ENCODE measurements at places on chromosomes 5 and 9. TPM values are rescaled to one million over a fixed set of nuclear protein-coding genes. Genes with fewer than 3 reads are reported as not detected.

GRCh38 chr9:72203205-72203803 is 54.1 kb downstream of the GDA start:
- DNase-seq: no peak

The EQTN gene
- 0.58 TPM for total RNA-seq

GRCh38 chr5:5522336-5522735 is 99.9 kb downstream of the ICE1 start:
- DNase-seq: no peak

- no peak for DNase-seq
These were observed 147.0 kb upstream of the RASA1 start for GRCh38 chr5:87120518-87121303.

DNA sequence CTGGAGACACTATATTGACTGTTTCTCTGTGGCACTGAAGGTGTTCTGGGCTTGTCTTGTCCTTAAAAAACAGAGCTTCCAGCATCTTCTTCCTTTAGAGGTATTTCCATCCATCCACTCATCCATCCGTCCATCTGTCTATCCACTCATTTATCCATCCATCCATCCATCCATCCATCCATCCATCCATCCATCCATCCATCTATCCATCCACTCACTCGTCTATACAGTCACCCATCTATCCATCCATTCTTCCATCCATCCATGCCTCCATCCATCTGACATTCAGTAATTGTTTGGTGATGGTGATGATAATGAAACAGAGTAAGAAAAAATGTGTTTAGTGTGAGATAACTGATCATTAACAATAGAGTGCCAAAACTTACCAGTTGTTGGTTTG is 334.8 kb downstream of the NSG2 start:
- no peak for DNase-seq

DNA sequence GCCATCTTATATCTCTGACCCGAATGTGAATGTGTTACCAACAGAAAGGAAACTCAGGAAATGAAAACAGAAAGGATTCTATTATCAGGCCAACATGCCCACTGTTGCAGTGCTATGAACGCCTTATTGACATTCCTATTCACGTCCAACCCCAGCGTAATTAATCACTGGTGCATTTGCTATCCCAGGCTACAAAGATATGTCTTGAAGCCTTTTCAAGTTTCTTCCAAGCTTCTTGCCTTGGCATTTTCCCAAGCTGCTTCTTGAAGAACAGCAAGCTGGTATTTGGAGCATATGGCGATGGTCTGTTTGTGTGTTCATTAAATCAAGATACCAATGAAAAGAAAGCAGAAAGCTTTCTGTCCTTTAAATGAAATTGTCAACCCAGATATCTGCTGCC is 579.2 kb upstream of the ZNF462 start:
- no peak for DNase-seq

GRCh38 chr5:178261666-178262600 is 29.3 kb upstream of the PHYKPL start:
- no peak for DNase-seq

The FOXD1 gene
- total RNA-seq: 9.9 TPM

DNA sequence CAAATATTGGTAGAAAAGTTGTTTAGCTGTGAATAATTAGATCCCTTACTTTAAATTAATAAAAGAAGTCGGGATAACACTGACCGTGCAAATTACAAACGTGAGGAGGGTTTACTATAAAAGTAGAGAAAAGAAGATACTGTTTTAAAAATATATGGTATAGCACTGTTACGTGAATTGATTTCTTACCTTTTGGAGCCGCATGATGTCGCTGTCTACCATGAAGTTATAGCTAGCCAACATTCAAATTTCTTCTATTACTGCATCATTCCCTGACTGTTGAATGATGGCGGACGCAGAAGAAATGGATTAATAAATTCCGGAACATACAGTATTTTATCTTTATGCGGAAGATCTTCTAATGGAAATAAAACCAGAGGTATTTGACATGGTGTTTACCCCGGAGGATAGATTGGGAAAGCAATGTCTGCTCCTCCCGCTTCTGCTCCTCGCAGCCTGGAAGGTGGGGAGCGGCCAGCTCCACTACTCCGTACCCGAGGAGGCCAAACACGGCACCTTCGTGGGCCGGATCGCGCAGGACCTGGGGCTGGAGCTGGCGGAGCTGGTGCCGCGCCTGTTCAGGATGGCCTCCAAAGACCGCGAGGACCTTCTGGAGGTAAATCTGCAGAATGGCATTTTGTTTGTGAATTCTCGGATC is at the start of gene PCDHA6:
TSS of gene PCDHA6 (plus strand) at position 257 of the 658 bp plus-strand sequence. CDS start at position 389, 132 bp downstream.
- no peak for DNase-seq

The KIF12 gene
- total RNA-seq: not detected

- DNase-seq: no peak
These were observed 971 bp downstream of the PHYKPL start for GRCh38 chr5:178231539-178232123.

GRCh38 chr9:114143234-114143633 is 12.1 kb upstream of the COL27A1 start:
- no peak for DNase-seq

GRCh38 chr5:167947306-167947705 is 344.1 kb upstream of the WWC1 start:
- no peak for DNase-seq

DNA sequence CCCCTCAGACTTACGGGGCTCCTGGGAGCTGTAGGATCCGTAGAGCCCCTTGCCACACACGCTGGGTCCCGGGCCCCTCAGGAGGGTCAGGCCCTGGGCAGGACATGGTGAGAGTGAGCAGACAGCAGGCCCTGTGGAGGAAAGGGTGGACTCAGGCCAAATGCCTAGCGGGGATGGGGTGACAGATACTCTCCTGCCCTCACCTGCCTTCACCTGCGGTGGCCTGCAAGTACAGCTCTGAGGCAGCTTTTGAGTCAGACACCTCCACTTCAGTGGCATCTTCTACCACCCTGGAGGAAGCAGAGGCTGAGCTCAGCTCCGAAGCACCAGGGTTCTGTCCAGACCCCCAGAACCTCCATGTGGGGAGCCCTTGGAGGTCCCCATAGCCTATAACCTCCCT is 26.2 kb downstream of the SLC35A4 start:
- DNase-seq: no peak

DNA sequence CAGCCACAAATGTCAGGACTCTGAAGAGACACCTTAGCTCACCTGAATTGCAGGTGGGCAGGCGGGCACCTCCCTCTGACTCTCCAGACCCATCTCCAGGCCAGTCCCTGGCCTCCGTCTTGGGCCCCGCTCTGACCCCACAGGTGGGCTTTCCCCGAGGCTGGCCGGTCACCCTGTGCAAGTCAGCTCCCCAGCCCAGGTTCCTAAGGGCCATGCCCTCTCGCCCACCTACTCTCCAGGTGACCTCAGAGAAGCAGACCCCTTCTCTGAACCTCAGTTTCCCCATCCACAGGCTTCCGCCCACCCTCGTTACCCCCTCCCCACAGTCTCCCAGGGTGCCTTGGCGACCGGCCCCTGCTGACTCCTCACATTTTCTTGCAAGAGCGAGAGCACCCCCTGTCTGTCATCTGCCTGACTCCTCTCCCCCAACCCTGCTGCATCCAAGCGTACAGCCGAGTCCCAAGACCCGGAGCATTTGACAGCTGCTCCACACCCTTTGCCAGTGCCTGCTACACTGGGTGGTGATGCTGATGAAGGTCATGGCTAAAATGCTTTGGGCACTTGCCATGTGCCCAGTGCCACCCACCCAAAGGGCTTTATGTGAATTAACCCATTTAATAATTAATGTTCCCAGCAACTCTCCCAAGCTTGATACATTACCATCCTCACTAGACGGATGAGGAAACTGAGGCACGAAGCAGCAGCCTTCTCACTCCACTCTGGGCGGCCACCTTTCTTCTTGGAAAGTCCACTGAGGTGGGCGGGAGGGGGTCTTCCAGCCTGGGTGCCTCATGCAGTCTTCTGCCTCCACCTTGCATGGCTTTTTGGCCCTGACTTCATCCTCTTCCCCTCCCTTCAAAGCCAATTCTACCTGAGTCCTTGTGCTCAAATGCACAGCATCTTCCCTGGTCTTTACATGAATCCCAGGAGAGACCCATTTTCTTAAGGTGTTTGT is 51.1 kb upstream of the ORM1 start:
- peak; percentile 84 for DNase-seq

The WHRN gene
- 4.0 TPM for total RNA-seq

Measured in aorta (tissue), 5 donors.